Activated T-cell treated with anti-CD3 and anti-CD28 coated beads for 1 hour (primary cell): ENCODE measurements at places on chromosomes 2 and 18.

DNA sequence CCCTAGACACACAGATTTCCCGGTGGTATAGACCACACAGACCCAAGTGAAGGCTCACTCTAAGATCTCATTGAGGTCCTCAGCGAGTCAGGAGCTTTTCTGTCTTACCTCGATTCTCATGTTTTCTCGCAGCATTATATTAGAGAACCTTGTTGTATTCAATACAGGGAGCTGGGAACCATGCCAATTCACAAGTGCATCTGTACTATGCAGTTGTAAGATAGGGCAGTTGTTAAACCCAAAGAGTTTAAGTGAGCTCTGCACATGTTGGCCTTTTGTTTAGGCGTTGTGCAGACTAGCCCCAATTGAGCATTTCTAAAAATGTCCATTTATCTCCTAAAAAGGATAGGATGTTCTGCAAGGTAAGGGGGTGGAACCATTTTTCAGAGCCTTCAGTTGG is 59.6 kb downstream of the FEZ2 start:
- DNase-seq = no peak

DNA sequence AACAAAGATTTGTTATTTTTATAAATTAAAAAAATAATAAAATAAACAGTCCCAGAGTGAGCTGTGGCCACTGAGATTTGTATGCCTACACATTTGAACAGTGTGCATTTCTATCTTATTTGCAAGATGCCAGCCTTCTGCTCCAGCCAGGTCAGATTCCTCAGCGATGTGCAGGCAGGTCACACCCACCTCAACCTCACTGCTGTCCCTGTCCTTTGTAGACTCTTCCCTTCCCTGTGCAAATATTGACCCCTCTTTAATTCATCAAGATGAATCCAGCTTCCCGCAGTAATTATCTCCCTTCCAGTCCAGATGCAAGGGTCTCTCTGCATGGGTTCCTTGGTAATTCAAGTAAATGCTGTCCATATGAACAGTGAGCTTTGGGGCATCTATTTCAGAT is 256.2 kb downstream of the PIEZO2 start:
- DNase-seq = no peak

- no peak for DNase-seq
Observed at GRCh38 chr2:18441583-18441982, 118.9 kb downstream of the RDH14 start.

GRCh38 chr2:104944495-104944894 is 90.6 kb downstream of the POU3F3 start:
- DNase-seq = no peak

GRCh38 chr2:3755277-3755676 is 51.9 kb downstream of the DCDC2C start:
- DNase-seq = no peak

DNA sequence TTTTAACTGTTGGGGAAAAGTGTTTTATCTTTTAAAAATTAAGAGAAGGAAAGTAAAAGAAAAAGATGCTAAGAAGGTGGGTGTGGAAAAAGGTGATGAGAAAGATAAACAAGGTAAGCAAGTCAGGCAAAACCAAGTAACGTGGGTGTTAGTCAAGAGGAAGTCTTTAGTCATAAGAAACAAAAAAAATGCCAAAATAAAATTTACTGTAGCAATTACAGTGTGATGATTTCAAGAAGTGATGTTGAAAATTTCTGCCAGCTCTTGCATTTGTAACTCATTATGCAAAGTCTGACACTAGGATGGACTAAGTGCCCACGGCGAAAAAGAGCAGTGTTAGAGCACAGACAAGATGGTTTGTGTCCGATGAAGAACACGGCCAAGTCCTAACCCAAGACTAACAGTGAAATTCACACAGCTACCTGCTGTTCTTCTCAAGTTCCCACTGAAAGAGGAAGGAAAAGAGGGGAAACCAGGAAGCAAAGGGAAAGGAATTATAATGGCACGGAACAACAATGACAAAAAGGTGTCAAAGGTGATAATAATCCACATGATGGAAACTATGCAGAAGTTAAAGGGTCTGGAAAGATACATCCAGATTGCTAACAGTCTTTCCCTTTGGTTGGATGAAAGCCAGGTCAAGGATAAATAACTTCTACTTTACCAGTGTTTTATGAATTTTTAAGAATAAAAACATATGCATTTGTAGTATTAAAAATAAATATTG is 34.1 kb downstream of the NOL10 start:
- no peak for DNase-seq

- no peak for DNase-seq
Observed at GRCh38 chr2:174621323-174621722, 23.7 kb upstream of the WIPF1 start.

DNA sequence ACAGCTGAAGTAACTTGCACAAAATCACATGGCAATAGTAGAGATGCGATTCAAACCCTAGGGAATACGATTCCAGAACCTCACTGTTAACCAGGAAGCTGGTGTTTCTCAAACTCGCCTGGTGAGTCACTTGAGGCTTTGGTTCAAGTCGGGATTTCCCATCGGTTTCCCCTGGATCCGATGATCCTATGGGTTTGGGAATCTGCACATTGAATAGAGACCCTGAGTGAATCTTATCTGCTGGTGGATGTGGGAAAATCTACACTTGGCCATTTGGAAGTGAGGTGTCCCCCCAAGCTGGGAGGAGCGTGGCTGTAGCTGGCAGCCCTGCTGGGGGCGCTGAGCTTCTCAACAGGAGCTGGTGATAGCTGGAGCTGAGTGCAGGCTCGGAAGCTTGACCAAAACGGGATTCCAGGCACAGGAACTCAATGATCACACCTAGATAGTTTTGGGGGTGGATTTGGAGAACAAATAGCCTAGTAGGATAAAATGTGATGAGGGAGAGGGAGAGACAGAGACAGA is 135.4 kb downstream of the PRKCE start:
- no peak for DNase-seq

- DNase-seq = no peak
Observed at GRCh38 chr2:3986063-3986462, 282.7 kb downstream of the DCDC2C start.

DNA sequence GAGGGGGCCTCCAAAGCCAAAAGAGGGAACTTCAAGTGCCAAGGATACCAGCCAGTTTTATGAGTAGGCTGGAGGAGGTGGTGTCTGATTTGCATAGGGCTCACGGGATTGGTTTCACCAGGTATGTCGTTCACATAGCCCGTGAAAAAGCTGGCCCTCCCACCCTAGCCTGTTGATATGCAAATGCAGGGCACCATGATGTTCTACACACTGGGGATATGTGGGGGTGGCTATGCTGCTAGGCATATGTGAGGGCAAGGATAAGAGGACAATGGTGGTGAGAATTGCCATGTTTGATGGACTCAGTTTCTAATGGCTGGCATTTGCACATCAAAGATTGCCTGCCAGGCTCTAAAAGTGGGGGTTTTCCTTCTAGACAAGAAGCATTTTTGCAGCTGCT is 378.6 kb downstream of the DPP10 start:
- DNase-seq = no peak

DNA sequence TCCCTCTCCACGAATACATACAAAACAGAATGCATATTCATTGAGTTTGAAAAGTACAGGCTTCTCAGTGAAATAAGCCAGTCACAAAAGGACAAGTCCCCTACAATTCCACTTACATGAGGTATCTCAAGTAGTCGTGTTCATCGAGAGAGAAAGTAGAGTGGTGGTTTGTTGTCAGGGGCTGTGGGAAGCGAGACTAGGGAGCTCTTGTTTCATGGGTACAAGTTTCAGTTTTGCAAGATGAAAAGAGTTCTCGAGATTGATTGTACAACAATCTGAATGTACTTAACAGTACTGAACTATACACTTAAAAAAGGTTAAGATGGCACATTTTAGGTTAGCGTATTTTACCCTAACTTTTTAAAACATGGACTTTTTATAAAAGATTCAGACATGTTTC is 71.5 kb upstream of the TTC39C start:
- DNase-seq = no peak

- no peak for DNase-seq
Observed at GRCh38 chr2:186977433-186978045, 128.6 kb upstream of the ZSWIM2 start.

- no peak for DNase-seq
Observed at GRCh38 chr18:56235481-56236013, 402.8 kb downstream of the TXNL1 start.

GRCh38 chr2:234816056-234816455 is 135.8 kb upstream of the SH3BP4 start:
- no peak for DNase-seq

GRCh38 chr18:7958897-7959146 is 391.7 kb downstream of the PTPRM start:
- no peak for DNase-seq

DNA sequence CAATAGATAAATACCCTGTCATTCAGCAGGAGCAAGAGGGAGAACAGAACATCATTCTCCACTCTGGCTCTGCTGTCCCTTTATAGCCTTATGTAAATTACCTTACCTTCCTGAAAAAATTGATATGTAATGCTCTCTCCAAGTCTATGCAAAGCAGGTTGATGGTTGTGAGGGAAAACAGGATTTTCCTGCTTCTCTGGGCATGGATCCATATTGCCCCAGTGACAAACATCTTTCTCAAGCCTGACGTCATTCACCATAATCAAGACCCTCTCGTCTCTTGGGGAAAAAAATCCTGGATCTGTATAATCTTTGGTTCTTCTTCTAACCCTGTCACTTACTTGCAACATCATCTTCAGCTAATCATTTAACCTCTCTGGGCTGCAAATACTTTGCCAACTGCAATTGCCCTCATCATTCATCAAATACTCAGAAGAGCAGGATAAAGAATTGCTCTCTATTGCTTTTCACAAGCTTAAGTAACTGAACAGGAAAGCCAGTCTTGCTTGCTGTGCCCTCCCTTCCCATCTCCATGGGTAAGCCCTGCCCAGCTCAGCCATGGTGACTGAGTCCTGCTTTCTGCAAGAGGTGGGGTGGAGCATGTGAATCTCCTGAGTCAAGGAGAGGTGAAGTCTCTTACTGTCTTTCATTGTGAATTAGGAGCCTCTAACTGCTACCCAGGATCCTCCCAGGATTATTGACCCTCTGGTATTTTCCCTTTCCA is 123.7 kb upstream of the KLF7 start:
- no peak for DNase-seq

DNA sequence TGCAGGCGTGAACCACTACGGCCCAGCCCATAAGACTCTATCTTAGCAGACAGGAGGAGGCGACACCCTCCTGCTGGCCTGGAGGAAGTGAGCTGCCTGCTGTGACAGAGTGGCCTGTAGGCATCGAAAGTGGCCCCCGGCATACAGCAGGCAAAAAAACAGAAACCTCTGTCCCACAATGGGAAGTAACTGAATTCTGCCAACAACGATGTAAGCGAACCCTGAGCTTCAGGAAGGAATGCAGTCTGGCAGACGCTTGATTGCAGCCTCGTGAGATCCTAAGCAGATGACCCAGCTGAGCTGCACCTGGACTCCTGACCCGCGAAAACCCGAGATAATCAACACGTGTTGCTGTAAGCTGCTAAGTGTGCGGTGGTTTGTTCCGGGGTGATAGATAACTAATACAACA is 13.6 kb downstream of the MRO start:
- no peak for DNase-seq

- DNase-seq = no peak
Observed at GRCh38 chr2:234555616-234556249, 58.9 kb upstream of the ARL4C start.

GRCh38 chr2:128386066-128386465 is 67.4 kb upstream of the HS6ST1 start:
- DNase-seq = no peak

GRCh38 chr2:108417254-108417653 is 31.8 kb upstream of the GCC2 start:
- no peak for DNase-seq

- peak; percentile 25 for DNase-seq
Observed at GRCh38 chr2:8488001-8488738, 193.7 kb upstream of the ID2 start.

DNA sequence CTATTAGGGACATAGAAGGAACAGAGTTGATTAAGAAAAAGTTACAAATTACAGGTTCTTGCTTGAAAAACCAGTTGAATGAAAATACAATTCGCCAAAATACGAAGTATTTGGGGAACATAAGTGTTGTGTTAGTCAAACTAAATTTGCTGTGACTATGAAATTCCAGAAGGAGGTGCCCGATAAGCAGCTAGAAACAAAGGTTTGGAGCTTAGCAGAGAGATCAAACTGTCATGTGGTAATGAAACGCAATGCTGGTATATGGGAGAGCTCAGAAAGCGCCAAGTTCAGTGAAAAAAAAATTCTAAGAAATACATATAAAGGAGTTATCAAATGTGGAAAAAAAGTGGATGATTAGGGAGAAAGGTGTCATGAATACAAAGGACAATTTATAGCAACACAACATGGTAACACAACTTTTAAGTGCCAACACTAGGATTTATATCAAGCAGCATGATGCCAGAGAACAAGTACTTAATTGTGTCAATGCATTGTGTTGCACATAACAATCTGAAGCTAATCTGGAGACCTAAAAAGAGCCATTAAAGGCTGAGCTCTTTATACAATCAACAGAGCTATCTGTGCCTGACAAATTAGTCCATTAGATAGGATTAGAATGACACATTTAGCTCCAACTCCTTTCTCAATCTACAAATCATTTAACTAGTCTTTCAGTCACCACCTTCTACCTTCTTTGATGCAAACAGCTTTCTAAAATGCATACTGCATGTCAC is 31.2 kb downstream of the SMAD2 start:
- no peak for DNase-seq

DNA sequence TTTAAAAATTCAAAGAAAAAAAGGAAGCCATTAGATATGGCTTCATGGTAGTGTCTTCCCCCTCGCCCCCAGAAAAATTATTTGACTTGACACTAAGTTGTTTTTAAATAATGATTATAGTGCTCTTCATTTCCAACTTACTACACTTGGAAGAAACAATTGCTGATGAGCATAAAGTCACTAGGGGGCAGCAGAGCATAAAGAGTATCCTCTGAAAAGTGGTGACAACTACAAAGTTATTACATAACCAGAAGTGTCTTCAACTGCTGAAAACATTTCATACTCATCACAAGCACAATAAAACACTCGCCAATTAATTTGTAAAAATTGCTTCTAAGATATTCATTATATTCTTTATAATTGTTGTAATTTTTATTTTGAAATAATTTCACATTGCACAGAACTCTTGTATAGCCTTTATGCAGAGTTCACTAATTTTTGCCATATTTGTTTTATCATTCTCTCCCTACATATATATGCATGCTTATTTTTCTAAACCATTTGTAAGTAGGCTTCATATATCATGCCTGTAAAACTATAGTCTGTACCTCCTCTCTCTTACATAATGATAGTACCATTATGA is 54.9 kb downstream of the EXOC6B start:
- DNase-seq = peak; percentile 45

DNA sequence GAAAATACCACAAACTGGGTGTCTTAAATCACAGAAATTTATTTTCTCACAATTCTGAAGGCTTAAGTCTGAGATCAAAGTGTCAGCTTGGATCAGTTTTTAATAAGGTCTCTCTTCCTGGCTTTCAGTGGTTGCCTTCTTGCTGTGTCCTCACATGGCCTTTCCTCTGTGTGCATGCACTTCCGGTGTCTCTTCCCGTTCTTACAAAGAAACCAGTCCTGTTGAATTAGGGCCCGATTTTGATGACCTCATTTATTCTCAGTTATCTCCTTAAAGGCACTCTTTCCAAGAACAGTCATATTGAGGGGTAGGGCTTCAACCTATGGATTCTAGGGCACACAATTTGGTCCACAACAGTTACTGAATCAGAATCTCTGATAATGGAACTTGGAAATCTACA is 5.4 kb upstream of the XIRP2 start:
- DNase-seq = no peak

- DNase-seq = no peak
Observed at GRCh38 chr2:189545418-189545817, 35.2 kb downstream of the SLC40A1 start.

- no peak for DNase-seq
Observed at GRCh38 chr2:28981016-28981441, at the start of gene TOGARAM2. TSS of gene TOGARAM2 (plus strand) at chr2:28981298. CDS start at chr2:28994835, 13,537 bp downstream.

- no peak for DNase-seq
Observed at GRCh38 chr2:177001334-177001733, 211.3 kb upstream of the HNRNPA3 start.
